ENCODE measurements at places on chromosomes 2 and 18. TPM values are rescaled to one million over a fixed set of nuclear protein-coding genes. Genes with fewer than 3 reads are reported as not detected.

- no peak for DNase-seq
These were observed 141.3 kb downstream of the FIGN start for GRCh38 chr2:163594497-163594896.

- peak; percentile 82 for DNase-seq
These were observed 1.8 kb downstream of the ZCCHC2 start for GRCh38 chr18:62524440-62525200.

DNA sequence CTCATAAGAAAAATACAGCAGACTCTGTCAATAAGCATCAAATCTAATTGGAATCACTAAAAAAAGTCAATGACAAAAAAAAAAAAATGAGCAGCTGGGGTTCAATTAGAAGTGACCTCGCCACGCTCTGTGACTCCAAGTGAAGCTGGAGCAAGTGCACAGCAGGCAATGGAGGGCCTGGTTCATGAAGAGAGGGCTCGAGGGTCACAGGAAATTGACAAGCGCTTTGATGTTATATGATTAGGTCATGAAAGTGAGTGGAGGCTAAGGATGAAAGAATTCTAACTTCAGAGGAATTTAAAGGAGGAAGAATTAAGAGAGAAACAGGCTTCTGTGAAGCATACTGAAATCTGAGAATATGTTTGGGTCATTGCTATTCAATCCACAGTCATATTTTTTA, 85.4 kb upstream of the TMEM18 start:
- DNase-seq = no peak

- no peak for DNase-seq
These were observed 237.5 kb downstream of the KLHL29 start for GRCh38 chr2:23622466-23622865.

The MPHOSPH10 gene
- total RNA-seq = 26.3 TPM

DNA sequence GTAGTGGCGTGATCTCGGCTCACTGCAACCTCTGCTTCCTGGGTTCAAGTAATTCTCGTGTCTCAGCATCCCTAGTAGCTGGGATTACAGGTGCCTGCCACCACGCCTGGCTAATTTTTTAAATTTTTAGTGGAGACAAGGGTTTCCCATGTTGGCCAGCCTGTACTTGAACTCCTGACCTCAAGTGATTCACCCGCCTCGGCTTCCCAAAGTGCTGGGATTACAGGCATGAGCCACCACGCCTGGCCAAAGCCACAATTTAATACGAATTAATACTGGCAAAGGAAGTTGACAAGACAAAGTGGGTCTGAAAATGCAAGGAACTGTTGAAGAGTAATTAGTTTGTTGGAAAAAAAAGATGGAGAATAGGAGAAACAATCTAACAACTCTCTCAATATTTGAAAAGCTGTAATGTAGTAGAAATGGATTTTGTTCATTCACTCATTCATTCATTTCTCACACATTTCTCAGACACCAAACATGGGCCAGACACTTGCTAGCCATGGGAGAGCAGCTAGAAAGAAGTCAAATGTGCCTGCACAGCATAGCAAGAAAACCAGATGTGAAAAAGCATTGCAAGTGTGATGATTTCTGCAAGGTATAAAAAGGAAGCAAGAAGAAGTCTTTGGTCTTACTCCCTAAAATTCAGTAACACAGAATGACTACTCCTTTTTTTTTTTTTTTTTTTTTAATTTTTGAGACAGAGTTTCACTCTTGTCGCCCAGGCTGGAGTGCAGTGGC, 39.4 kb upstream of the ATL2 start:
- no peak for DNase-seq

DNA sequence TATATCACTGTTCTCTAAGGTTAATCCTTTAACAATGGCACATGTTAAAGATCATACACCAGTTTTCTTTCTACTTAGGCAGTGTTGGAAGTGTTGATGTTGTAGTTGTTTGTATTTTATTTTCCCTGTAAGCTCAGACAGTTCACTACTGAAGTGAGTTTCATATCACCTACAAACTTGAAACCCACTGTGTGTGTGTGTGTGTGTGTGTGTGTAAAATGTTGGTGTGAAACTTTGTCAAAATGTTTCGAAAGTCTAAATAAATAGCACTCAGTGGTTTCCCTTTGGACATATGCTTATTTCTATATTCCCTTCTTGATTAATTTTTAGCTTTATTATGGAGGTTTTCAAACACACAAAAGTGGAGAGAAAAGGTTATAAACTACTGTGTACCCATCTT, 79.8 kb upstream of the CAVIN2 start:
- no peak for DNase-seq

DNA sequence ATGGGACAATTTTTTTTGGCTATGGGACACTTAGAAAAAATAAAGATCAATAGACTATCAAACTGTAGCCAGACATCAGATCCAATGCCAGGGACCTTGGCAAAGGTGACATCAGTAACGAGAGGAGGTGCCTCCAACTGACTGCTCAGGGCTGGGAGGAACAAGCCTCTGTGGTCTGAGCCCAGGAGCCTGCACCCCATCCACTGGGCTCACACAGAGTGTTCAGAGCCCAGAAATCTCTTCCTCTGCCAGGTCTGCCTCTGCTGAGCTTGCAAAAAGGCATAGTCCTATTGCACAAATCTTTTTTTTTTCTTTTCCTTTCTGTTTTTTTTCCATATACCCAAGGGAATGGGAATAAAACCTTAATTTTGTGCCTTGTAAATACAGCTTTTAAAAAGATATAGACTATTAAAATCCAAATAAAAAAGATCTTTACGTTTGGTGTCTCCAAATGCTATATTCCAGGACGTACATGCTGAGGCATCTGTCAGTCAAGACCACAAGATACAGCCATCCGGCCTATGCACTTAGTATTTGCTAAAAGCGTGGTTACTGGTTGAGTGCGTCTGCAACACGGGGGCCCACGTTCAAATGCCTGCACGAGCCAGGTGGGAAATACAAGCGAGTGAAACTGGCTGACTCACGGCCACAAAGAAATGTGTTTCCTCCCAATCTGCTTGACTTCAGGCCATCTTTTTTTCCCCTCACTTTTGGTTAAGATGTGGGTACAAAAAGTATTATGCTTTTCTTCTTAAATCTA, 7.8 kb upstream of the ARHGAP25 start:
- peak; percentile 88 for DNase-seq

GRCh38 chr2:3041841-3042600, 335.6 kb downstream of the EIPR1 start:
- DNase-seq = no peak

- no peak for DNase-seq
These were observed 1.6 kb downstream of the TYMS start for GRCh38 chr18:658947-659533.

- DNase-seq = no peak
These were observed 989.7 kb upstream of the CRIM1 start for GRCh38 chr2:35365859-35366258.

The UGT1A7 gene
- 0.19 TPM for total RNA-seq

DNA sequence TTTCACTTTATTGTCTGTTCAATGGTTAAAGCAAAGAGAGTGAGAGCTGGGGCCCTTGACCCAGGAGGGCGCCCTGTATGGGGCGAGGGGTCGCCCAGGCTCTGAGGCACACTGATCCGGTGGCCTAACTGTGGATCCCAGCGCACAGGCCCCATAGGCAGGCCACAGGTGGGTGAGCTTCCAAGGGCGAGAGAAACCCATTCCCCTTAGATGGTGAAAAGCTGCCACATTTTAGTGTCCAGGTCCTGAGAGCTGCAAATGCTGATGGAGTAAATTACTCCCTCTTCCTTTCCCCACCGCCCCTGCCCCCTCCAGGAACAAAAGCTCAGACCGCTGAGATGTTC, 5.9 kb upstream of the DLX2 start:
- no peak for DNase-seq

GRCh38 chr18:2848247-2849246, 1.7 kb downstream of the EMILIN2 start:
- no peak for DNase-seq

DNA sequence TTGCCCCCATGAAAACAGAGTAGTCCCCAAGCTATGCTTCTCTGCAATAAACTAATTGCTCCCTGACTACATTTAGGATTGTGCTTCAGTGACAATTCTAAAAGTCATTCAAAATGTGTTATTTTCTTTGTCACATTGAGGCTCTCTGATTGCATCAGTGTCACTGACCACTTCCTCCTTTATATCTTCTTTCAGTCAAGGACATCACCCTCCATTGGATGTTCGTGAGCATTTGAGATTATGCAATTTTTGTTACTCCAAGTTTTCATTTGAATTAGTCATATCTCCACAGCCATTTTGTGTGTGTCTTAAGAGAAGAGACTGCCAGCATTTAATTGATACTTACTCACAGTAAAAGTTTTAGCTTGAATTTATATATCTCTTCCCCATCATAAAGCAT, 780.8 kb upstream of the GCFC2 start:
- DNase-seq = no peak
